ENCODE measurements at places on chromosomes 3 and 15.
A peak's percentile ranks its signal among the peaks of the same experiment; 100 is the strongest.

GRCh38 chr15:41603941-41604911 is 45.2 kb downstream of the TYRO3 start:
- peak; percentile 79 for DNase-seq

DNA sequence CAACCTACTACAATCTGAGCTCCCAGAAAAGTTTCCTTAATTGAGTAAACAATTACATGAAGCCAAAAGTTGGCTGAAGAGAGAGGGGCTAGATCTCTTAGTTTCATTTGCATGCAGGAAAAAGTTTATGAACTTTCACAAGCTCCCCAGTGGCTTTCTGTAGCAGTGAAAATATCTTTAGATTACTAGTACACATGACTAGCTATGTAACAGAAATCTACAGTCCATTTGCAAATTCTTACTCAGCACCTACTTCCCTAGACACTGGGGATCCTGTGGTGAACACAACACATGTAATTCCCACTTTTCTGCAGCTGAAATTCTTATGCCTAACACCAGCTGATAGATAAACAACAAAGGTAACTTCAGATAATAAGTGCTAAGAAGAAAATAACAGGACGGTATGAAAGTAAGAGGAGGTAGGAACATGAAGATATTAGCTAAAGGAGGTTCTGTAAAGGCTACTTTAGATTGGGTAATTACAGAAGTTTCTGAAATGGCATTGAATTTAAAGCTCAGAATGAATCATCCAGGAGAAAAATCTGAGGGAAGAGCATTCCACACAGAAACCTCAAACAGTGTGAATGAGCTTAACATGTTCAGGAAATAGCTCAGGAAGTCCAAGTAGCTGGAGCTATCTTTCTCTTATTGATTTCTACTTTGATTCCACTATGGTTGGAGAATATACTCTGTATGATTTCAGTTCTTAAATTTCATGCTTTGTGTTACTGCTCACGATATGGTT is 204.8 kb downstream of the MAGI1 start:
- DNase-seq, result no peak

DNA sequence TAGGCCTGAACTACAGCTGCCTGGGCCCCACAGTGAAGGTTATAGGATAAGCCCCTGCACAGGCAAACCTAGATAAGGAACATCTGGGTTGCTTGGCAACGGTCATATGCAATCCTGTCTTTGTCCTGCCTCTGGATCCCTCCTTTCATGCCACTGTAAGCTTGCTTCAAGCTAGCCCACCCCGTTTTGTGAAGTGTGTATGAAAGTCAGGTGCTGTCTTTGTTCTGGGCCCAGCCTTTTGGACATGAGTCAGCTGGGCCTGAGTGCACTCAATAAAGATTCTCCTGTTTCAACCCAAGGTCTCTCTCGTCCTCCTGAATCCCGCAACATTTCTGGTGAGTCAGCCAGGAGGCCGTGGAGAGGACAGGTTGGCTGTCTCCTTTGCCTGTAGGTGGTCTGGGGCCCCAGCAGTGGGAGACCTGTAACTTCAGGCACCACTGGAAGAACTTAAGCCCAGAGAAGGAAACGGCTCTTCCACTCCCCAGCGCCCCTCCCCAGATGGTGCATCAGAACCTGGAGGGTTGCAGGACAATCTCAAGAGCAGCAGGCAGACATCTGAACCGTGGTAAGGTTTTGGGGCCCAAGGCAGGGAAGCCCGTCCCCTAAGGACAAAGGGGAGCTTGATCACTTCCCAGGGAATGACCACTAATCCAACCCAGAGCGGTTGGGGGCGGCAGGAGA is 8.3 kb upstream of the SLC9C1 start:
- DNase-seq, result no peak

GRCh38 chr15:62357431-62357830 is 192.3 kb upstream of the C2CD4B start:
- DNase-seq, result no peak

DNA sequence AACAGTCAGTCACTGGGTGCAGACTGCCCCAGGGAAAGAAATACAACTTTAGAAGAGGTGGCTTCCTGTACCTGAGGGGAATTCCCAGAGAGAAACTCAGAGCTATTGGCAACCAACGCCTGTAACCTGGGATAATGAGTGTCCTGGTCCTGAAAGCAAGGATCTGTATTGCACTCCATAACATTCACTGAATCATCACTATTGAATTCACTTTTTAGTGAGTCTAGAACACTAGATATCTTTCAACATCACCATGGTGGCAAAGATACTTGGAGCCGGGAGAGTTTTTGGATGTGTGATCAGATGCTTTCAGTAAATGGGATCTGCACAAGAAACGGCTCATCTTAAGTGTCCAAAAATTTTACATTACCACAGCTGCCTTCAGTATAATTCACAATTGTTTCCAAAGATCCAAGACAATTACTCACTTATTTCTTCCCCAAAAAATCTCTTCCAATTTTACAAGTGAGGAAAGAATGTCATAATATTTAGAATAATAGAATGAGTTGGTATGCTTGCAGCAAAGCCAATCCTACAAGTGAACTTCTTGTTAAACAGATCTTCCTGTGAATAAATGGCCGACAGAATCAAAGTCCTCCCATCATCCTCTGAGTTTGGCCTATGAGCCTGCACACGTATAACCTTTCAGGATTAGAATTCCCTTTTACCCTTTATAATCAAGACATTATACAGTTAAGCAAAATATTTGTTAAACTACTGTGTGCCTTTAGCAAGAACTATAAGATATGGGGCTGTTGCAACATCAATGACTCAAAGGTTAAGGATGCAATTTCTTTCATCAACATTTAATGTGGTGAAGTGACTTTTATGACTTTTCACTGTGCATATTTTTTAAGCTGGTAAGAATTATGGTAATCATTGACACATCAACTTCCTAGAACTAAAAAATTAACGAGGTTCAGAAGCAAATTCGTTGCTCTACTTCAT is 243.3 kb upstream of the COL8A1 start:
- DNase-seq, result peak; percentile 69

DNA sequence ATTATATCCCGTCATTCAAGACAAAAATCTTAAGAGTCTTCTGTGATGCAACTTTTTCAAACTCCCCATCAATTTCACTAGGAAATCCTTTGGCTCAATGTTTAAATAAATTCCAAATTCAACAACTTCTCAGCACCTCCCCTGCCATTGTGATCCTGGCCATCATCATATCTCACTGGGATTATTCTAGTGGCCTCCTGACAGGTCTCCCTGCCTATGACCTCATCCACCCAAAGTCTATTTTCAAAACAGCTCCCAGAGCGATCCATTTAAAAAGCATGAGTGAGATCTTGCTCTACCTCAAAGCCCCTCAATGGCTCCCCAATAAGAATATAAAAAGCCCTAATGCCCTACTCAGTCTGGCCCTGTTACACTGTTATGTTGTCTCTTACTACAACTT is 293.2 kb downstream of the FOXP1 start:
- no peak for DNase-seq

- no peak for DNase-seq
Observed at GRCh38 chr3:6260551-6261191, 600.2 kb upstream of the GRM7 start.

GRCh38 chr3:15923640-15924405 is 126.0 kb upstream of the ANKRD28 start:
- no peak for DNase-seq

- no peak for DNase-seq
Observed at GRCh38 chr3:182626484-182627467, 166.5 kb upstream of the ATP11B start.

DNA sequence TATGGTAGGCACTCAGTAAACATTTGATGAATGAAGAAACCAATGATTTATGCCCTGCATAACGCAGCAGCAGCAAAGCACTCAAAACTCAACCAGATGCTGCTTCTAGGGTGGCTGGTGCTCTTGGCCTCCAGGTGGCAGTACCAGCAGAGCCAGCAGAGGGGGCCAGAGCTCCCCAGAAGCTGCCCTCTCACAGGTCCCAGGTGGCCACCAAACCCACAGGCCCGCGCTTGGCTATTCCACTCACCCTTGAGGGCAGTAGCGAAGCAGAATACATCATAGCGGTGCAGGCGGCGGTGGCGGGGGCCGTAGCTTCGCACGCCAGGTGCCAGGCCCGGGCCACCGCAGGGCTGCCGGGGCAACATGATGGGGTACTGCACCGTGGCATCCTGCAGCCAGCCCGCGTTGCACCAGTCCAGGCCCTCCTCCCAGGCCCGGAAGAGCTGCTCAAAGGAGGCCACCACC is 16.6 kb downstream of the HAPLN3 start:
- no peak for DNase-seq

DNA sequence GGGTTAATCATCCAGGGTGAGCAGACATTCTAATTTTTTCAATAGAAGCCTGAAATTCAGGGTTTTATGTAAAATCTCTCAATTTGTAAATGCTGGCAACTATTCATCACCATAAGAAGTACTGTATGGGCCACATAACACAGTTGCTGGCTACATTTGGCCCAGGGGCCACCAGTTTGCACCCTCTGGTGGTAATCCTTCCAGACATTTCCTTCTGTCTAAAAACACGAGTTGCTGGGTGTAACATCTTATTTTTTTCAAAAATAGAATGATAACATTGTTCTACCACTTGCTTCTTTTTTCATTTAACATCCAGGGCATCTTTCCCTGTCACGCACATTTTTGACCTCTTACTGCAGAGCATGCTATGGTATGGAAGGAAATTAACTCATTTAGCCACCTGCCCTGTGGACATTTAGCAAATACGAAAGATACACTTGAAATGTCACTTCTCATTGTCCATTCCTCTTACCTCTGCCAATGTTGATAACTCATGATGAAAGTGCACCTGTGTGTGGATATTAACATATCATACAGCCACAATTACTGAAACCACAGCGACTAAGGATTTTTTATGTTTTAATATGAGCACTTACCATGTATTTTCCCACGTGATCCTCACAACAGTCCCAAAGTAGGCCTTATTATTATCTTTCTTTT is 117.5 kb upstream of the ARHGEF3 start:
- DNase-seq, result no peak

DNA sequence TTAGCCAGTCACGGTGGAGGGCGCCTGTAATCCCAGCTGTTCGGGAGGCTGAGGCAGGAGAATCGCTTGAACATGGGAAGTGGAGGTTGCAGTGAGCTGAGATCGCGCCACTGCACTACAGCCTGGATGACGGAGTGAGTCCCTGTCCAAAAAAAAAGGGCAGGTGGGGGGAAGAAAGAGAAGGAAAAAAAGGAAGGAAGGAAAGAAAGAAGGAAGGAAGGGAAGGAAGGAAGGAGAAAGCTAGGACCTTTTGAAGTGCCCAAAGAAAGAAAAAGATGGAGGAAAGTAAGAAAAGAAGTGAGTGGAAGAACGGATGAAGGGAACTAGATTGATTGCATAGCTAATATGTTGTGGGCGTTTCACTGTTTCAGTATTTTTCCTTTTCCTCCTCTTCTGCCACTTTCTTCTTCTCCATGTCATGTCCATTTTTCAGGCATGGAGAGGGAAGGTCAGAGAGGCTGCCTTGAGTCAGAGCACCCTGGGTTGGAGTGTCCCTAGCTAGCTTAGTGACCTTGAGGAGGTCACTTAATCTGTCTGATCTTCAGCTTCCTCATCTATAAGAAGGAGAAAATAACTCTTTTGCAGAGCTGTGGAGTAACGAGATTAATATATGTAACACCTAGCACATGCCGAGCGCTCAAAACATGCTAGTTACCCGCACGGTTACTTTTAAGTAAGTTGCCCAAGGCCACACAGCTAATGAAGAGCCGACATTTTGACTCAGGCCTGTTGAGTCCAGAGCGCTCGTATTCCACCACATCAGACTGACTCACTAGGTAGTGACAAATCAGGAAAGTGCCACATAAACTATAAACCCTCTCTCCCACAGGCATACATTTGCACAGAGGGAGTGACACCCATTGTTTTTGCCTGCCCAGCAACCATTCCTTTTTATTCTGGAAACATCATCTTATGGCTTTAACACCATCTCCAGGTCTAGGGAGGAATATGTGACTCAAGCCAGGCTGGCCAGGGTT is 42.2 kb downstream of the BHLHE40 start:
- DNase-seq, result peak; percentile 33

DNA sequence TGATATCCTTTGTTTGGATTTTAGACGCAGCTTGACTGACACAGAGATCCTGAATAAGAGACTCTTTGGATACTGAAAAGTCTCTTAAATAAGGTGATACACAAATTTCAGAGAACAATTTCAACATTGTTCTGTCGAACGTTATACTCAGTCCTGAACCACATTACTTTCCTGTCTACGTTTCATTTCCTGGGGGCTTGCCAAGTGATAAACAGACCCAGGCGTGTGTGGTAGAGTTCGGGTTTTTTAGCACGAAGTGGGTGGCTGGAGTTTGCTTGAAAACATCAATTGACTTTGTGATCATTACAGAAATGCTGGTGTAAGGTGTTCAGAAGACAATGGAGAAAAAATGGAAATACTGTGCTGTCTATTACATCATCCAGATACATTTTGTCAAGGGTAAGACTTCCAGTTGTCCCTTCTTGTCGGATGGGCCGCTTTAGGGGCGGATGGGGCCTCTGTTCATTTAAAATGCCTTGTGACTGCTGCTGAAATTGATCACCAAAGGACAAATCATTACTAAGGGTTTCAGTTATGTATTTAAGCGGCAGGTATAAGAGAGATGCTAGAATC is at the start of gene CD96:
TSS of gene CD96 (plus strand) at position 287 of the 573 bp plus-strand sequence. CDS start at position 339, 52 bp downstream.
- no peak for DNase-seq

GRCh38 chr15:26537663-26538062 is 235.2 kb downstream of the GABRB3 start:
- DNase-seq, result no peak

GRCh38 chr15:82852941-82853561 is 43.6 kb downstream of the WHAMM start:
- no peak for DNase-seq

GRCh38 chr15:34753236-34753894 is 1.4 kb downstream of the GJD2 start:
- peak; percentile 8 for DNase-seq

DNA sequence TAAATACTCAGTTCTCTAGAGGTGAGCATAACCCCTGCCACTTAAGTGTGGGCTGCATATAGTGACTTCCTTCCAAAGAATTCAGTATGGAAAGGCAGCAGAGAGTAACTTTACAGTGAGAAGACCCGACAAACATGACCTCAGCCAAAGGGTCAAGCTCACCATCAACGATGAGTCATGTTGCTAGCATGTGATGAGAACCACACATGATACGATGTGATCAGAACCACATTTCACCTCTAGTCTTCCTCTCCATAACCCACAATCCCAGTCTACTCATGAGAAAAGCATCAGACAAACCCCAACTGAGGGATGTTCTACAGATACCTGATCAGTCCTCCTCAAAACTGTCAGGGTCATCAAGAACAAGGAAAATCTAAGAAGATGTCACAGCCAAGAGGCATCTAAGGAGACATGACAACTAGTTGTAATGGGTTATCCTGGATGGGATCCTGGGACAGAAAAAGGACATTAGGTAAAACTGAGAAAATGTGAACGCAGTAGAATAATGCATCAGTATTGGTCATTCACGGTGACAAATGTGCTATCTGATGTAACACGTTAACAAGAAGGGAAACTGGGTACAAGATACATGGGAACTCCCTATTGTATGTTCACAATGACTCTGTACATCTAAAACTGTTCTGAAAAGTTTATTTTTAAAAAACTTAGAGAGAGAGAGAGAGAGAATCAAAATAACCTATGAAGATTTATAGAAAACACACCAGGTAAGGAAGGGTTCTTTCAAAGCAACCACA is 28.3 kb downstream of the SEC61A1 start:
- peak; percentile 87 for DNase-seq

- DNase-seq, result no peak
Observed at GRCh38 chr3:47057212-47057671, 77.8 kb downstream of the NBEAL2 start.
